ENCODE measurements at places on chromosomes 7 and 10.
A peak's percentile ranks its signal among the peaks of the same experiment; 100 is the strongest.

DNA sequence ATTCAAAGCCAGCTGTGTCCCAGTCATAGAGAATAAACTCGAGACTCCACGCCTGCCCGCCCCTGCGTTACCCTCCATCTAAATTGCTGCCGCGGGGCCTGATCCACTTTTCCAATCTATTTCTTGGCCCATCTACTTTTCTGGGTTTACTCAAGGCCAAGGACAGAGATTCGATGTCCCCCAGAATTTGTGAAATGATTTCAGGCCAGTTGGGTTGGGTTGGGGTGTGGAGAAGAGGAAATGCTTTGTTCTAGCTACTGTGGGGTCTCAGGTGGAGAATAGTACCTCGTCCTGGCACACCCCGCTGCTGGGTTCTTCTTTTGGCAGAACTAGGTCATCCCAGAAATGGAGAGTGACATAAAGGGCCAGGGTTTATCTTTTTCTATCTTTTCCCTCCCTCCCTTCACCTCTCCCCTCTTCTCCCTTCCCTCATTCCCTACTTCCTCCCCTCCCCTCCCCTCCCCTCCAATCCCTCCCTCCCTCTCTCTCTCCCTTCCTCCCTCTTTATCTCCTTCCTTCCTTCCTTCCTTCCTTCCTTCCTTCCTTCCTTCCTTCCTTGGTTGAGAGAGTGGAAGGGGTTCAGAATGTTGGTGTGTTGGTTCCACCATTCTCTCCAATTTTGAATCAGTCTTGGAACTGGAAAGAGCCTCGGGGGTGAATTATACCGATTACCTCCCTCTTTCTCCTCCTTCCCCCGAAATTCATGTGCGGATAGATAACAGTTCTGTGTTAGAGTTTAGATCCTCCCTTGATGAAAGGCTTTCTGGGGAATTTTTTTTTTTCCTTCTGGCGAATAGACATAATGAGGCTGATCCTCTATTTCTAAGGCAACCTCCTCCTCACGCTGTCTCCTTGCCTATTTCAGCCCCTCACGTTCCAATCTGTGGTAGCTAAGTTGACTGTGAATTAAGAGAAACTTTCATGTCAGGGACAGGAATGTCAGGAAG is 1.2 kb upstream of the TMEM229A start:
- no peak for DNase-seq

DNA sequence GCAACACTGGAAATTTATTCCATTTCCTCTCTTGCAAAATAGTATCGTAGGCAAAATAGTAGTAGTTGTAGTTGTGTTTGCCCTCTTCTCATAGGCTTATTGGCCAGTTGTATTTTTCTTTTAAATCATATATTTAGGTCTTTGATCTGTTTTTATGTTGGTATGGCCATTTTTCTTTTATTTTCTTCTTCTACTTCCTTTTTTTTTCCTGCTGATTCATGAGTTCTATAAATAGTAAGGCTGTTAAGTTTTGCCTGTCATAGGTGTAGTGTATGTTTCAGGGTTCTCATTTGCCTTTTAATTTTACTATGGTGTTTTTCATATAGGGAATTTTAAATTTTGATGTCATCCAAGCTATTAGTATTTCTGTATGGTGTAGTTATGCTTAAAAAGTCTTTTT is 25.4 kb upstream of the MRC1 start:
- DNase-seq, result no peak

GRCh38 chr7:26078437-26079336 is 73.3 kb upstream of the NFE2L3 start:
- peak; percentile 73 for DNase-seq

DNA sequence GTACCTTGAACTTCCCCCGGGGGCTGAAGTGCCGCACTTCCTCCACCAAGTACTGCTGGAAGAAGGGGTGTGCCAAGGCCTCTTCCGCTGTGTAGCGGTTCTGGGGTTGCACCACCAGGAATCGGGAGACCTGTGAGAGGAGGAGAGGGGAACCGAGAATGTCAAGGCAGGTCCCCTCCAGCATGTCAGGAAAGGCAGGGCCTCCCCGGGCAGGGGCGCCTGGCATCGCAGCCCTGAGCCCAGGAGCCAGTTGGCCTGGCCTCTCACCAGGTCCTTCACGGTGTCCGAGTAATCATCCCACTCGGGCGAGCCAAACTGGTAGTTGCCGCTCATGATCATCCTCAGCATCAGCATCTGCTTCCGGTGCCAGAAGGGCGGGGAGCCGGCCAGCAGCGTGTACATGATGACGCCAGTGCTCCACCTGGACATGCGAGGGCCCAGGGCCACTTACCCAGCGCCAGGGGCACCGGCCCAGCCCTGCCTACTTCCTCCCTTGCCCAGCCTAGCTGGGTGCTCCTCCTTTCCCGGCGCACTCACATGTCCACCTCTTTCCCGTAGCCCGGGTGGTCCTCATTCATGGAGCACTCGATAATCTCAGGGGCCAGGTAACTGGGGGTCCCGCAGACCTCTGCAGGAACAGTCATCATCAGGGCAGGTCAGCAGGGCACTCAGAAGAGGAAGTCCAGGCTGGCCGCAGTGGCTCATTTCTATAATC is 11.0 kb downstream of the PHKG1 start:
- no peak for DNase-seq

- no peak for DNase-seq
These were observed 24.6 kb upstream of the GNAT3 start for GRCh38 chr7:80536426-80536825.

DNA sequence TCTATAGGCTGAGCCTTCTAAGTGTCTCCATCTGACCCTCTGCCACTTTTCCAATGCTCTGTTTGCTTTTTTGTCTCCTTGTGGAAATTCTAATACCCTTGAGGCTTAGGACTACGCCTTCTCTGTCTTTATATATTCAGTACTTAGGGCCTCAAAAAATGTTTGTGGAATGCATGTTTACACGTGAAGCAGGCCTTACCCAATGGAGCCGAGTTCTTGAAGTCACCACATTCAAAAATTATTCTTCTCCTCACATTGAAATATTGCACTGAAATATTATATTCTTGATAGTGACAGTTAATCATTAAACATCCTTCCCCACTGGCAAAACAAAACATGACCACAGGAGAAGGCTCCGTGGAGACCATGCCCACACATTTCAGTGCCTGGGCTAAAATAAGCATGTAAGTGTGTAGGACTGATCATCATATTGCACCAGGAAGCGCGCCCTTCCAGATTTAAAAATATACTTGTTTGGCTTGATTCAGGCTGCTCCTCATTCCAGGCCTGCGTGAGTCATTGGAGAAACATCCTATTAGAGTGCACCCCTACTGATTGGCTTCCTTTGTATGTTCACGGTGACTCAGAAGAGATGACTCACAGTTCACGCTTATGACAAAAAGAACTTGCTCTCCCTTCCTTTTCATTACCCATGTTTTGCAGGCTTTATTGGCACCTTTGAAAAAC is 307.4 kb upstream of the AOAH start:
- peak; percentile 45 for DNase-seq

DNA sequence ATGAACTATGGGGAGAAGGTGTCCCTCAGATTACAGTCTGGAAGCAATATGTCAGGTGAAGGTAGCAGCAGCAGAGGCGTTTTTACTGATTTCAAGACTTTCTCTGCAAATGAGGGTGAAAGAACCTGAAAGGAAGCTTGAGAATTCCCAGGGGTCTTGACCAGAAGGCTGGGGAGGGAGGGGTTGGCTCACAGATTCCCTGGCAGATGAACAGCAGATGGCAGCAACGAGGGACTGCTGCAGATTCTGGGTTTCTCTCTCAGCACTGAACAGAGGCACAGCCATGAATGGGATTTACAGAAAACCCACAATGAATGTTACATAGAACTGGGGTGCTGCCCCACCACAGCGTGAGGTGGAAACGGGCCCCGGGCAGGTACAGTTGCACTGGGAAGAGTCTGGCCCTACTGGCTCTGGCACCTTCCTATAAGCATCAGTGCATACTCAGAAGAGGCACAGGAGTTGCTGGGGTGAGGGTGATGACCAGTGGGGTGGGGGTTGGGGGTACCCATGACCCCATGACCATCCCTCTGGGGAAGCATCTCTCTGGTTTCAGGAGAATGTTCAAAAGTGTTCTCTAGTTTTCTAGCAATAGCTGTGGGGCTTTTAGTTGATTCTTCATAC is 317.8 kb downstream of the SH2D4B start:
- DNase-seq, result no peak

- DNase-seq, result no peak
These were observed 82.6 kb downstream of the GPR26 start for GRCh38 chr10:123748711-123749110.

DNA sequence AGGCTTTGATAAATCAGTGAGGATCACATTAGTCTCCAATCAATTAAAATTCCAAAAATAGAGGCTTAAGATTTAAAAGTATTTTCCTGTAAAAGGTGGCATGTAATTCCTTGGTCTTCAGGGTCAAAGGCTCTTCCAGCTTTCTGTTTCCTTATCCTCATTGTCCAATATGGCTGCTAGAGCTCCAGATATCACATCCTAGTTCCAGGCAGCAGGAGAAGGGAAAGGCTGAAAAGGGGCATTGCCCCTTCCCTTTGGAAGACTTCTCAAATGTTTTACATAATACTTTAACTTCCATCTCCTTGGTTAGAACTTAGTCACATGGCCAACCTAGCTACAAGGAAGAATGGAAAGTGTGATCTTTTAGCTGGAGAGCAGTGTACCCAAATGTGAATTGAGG is 39.2 kb upstream of the JAZF1 start:
- DNase-seq, result no peak

DNA sequence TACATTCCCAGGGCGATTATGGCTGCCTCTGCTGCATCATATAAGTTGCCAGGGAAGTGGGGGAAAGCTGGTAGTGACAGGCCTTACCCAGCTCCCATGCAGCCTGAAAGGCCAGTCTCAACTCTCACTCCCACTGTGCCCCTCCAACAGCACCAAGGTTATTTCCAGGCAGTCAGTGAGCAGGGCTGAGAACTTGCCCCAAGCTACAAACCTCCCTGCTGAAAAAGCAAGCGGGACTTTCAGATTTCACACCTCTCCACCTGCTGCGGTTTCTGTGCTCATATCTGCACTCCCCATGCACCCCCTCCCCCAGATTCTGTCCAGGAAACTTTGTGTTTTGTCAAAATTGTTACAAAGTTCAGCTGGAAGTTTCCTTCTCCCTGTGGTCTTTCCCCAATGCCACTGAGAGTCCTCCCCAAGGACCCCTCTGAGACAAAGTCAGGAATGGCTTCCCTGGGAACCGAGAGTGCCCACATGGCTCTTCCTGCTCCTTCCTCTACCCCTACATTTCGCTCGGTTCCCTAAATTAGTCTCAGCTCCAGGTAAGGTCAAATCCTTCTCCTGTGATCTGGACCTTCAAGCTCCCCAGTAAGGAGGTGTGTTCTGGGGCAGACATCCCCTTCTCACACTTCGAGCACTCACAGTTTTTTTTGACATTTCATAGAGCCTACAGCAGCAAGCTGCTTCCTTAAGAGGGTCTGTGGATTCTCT is 25.3 kb upstream of the WNT2 start:
- DNase-seq, result no peak

DNA sequence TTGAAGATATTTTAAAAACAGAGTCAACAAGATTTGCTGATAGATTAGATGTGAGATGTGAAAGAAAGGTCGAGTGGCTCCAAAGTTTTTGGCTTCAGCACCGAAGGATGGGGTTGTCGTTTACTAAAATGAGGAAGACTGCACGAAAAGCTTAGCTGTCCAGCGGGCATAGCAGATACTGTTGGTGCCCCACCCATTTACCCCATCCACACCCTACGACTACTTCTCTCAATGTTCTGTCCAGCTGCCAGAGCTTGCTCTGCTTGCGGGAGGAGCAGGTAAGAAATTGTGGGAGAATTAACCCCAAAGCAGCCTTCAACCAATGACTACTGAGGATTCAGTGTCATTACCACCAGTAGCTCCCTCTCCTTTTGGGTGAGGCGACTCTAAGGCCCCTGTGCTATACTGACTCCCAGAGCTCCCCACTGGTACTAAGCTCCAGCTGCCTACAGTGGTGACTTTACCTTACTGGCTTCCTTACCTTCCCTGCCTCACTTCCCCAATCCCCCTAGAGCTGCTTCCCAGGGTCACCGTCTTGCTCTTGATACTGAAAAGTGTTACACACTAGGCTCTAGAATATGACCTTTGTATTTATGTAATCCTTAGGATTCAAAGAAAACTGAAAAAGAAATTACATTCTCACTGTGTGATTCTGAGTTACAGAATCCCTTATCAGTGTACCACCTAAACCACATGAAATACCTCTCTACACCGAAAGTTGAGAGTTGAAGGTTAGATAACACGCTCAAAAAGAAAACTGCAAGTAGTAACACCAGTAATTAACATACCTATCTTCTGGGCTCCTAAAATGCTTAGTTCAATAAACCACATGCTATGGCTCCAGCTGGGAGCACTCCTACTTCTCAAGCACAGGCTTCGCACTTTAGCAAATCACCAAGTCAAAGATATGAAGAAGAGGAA is 22.3 kb downstream of the CACUL1 start:
- no peak for DNase-seq

GRCh38 chr10:28587970-28588290 is 55.0 kb downstream of the WAC start:
- no peak for DNase-seq

DNA sequence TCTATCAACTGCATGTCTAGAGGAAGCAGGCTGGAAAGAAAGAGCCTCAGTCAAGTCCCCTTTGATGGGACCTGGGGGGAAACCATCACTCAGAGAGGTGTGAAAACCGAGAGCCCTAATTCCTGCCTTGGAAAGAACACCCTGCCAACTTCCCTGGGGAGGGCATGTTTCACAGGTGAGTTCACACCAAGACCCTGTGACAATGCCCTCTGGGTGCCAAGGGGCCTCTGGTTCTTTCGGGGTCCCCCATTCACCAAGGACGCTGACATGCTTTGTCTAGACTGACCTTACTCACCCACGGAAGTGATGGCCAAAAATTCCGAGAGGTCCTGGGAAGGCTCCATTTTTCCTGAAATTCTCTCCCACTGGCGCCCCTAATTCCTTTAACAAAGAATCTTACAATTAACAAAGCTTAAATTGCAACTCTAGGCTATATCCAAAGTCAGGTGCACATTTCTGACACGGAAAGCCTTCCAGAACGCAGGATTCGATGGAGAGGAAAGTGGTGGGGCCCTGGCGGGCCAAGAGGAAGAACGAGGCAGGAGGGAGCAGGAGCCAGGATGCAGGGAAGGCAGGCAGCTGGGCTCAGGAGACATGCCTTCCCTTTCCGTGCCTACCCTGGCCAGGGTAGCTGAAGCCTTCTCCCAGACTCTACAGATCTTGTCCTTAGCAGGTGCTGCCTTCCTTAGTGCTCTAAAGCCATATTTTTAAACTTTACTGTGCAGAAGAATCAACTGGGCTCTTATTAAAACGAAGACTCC is 23.7 kb downstream of the VSTM4 start:
- no peak for DNase-seq
